ENCODE measurements at places on chromosomes 5 and 9.

DNA sequence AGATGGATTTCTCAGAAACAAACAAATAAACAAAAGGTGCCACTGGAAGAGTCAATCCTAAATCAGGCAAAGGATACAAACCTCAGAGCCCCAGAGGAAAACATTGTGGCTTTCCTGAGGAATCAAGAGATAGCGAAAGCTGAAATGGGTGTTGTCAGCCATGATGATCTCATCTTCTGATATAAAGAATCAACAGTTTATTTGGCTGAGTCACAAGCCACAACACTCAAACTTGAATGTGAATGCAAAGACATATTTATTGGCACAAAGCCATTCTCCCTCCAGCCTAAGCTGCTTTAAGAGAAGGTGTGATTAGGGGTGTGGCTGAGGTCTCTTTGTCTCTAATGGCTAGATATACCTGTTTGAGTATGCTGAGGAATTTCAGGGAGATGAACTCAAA lies 73.3 kb upstream of the NREP start:
- no peak for DNase-seq

DNA sequence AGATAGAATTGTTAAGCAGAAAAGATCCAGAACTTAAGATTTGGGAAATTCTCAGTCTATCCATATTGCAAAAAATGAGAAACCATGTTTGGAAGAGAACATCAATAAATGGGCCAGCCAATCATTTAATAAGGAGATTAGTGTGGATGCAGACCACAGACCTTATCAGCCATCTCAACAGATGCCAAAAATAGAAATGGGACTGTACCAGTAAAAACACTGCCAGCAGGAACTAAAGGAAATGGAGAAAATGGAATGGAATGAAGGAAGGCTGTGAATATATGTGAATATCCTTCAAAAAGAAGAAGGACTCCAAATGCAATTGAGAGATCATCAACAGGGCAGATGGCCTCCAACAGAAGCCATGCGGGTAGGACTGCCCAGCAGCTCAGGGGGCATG lies 52.7 kb upstream of the ZNF618 start:
- no peak for DNase-seq

GRCh38 chr9:79962836-79963235 lies 391.1 kb downstream of the TLE4 start:
- DNase-seq, result no peak

GRCh38 chr5:129622531-129622930 lies 125.4 kb upstream of the MINAR2 start:
- DNase-seq, result no peak

- DNase-seq, result no peak
Measured at GRCh38 chr9:89020754-89021153, 29.5 kb downstream of the S1PR3 start.

- DNase-seq, result no peak
Measured at GRCh38 chr5:99453196-99453595, 524.4 kb upstream of the CHD1 start.

DNA sequence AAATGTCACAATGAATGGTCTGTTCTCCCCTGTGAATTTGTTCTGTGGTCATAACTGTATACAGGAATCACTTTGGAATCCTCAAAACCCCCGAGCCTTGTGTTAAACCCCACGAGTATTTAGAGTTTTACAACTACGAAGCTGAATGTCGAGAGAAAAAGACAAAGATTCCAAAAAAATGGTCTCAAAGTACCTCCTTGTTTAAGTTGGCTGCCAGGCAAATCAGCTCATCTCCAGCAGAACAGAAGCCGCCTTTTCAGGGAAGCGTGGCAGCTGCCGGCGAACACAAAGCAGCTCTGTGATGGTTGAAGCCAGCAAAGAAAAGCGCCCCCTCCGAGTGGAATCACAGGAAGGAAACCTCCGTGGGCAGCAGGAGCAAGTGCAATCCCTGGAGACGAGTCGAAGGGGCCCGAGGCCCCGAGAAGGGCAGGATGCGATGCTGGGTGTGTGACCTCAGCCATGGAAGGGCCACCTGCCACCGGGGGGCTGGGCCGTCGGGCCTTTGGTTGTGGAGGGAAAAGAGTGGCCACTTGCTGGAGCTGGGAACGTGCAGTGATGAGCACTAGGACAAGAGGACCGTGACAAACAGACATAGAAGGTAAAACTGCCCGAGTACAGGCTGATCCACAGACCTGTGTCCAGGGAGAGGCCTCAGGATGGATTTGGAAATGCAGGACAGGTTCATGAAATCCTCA lies 706.4 kb downstream of the SEMA5A start:
- DNase-seq, result no peak

GRCh38 chr9:114880291-114880745 lies 50.1 kb downstream of the TNFSF8 start:
- no peak for DNase-seq

GRCh38 chr5:89900346-89900745 lies 509.2 kb downstream of the CETN3 start:
- no peak for DNase-seq

- DNase-seq, result no peak
Measured at GRCh38 chr9:130755377-130756007, 61.9 kb downstream of the EXOSC2 start.

DNA sequence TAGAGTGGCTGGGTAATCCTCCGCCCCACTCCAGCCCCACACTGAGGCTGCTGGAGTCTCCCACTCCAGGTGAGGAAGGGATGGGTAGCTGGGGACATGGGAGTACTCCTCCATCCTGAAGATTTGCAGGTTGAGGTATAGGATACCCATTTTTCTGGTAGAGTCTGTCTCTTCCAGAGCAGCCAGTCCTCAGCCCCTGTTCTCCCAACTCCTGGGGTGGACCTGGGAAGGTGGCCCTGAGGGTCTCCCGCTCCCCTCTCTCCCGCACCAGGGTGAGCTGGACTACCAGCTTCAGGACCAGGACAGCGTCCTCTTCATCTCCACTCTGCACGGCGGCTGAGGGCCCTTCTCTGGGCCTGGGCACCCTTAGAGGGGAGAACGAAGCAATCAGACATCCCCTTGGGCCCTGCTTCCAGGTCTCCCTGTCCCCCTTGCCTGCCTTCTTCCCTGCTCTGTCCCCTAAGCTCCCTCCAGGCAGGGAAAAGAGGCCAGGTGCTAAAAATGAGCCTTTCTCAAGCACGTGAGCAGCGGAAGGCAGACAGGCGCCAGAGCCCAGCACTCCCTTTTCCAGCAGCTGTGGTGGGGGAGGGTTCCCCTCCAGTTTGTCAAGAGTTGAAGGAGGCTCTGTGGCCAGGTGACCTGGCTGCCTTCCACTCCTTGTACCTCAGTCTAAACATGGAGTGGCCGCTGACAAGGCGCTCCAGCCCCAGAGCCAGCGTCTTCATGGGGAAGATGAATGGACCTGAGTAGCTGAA lies 18.4 kb downstream of the URM1 start:
- peak; percentile 15 for DNase-seq

DNA sequence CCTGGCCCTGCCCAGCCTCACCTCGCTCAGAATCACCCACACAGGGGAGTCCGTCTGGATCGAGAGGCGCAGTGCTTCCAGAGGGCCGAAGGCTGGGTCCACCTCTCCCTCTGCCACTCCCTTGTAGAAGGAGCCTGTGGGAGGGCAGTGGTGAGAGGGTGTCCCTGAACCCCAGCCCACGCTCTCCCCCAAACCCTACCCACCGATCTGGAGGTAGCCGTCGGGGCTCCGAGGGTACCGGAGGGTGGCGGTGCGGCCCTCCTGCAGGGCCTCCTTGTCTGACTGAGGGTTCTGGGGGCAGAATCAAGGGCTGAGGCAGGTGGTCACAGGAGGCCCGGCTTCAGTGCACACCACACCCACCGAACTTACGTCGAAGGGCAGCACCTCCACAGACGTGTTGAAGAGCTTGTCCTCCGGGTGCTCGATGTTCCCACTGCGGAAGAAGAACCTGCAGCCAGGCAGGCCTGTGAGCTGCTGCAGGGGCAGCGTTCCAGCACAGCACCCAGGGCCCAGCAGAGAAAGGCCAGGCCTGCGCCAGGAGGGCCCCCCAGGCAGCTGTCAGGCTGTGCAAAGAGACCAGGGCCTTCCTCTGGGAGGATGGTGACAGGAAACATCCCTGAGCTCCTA lies 4.5 kb downstream of the LTC4S start:
- no peak for DNase-seq

GRCh38 chr5:75021219-75021618 lies 31.1 kb downstream of the GCNT4 start:
- no peak for DNase-seq

- DNase-seq, result no peak
Measured at GRCh38 chr5:10248378-10249260, 1.1 kb downstream of the ATPSCKMT start.

DNA sequence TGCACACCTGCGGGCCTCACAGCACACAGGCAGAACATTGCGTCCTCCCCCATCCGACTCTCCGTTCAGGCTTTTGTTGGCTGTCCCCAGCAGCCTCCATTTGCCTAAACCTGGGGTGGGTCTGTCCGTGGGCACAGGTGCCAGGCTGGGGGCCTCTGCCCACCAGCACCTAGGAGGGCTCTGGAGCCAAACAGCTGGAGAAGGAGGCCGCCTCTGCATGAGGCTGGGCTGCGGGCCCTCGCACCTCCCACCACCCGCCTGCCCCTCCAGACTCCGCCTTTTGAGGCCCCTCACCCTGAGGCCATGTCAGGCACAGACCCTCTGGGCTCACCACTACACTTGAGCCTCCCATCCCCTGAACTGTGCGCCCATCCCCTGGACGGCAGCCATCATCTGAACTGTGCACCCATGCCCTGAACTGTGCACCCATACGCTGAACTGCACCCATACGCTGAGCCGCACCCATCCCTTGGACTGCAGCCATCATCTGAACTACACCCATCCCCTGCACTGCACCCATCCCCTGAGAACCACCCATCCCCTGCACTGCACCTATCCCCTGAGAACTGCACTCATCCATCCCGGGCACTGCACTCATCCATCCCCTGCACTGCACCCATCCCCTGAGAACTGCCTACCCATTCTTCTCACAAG lies 98.0 kb upstream of the OTULINL start:
- DNase-seq, result no peak

DNA sequence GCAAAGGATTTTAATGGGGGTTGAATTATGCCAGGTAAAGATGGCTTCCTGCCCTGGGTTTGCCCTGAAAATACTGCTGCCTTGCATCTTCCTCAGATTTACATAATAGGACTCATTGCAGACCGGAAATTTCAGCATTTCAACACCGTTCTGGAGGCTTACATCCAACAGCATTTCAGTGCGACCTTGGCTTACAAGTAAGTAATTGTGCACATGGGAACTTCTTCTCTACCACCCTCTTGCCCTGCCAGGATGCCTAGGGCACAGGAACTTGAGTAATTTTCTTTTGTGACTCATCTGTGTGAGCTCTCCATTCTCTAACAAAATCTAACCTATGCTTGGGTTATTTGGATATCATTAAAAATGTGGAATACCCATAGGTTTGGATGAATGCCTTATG lies 80.2 kb downstream of the DOCK2 start:
- no peak for DNase-seq

DNA sequence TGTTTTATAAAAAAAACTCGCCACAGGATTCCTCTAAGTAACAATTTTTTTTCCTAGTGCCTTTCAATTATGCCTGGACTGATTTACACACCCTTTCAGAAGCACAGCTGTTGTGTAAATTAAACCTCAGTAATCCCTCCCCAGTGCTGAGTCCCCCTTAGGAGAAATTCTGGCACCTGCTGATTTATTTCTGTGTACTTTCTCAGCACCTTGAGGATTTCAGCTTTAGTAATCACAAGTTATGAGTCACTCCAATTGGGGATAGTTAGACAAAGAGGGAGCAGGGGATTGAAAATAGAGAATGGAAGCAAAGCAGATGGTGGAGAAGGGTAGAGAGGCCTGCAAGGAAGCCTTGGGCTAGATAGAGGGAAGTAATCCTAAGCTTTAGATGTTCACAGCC lies 171.7 kb downstream of the TTLL11 start:
- DNase-seq, result no peak

DNA sequence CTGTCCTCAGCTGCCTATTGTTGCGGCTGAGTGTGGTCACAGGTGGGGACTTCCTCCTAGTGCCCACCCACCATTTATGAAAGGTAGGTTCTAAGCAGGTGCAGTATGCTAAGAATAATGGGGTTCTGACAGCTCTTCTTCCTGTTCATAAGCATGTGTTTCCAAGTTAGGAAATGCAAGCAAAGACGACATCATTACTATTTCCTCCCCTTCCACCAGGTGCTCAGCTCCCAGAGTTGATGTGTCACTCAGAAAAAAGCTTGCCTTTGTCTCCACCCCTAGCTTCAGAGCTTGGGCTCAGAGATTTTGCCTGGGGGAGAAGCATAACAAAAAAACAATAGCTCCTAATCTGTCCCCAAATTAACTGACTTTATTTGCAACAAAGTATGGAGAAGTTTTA lies 1076.7 kb downstream of the NR2F1-AS1 start:
- DNase-seq, result peak; percentile 43

- DNase-seq, result no peak
Measured at GRCh38 chr5:144048259-144048856, 122.1 kb downstream of the YIPF5 start.

DNA sequence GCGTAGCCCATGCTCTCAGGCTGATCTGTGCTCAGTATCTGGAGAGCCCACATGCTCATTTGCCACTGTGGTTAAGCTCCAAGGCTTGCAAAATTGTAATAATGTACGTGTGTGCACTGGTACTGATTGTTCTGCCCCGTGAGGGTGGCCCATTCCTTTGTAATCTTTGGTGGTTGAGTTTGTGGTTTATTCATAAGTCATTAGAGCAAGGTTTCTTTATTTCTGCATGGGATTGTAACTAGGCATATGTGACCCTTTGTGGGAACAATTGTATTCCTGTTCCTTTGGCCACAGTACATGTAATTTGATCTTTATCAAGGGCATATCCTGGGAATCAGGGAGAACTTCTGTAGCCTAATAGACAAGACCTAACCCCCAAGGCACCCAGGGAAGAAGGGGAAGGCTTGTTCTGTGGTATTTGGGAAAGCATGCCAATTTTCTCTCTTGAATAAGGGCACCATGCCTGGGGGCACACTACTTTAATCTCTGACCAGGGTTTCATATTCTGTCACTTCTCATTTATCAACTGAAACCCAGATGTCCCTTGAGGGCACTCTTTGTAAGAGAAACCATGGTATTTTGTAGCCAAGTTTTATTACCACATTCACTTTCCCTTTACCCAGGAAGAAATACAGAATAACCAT lies 74.6 kb downstream of the NPR3 start:
- no peak for DNase-seq

- DNase-seq, result no peak
Measured at GRCh38 chr5:175642998-175643397, 14.9 kb upstream of the HRH2 start.

DNA sequence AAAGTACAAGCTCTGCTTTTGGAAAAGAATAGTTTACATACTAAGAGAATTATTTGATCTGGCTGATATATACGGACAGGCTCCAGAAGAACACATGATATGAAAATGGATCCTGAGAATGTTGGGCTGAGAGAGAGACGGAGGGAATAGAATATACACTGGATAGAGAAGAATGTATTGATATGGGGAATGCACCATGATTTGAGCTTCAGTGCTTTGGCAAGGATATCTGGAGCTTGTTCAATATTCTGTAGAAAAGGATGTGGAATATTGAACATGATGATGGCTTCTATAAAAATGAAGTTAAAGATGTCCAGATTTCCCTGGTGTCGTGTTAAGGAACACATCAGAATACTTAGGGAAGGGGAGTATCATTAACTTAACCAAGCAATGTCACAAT lies 280.5 kb upstream of the VLDLR start:
- DNase-seq, result no peak
